BJ (cell line): ENCODE measurements at places on chromosomes 5 and 9.

DNA sequence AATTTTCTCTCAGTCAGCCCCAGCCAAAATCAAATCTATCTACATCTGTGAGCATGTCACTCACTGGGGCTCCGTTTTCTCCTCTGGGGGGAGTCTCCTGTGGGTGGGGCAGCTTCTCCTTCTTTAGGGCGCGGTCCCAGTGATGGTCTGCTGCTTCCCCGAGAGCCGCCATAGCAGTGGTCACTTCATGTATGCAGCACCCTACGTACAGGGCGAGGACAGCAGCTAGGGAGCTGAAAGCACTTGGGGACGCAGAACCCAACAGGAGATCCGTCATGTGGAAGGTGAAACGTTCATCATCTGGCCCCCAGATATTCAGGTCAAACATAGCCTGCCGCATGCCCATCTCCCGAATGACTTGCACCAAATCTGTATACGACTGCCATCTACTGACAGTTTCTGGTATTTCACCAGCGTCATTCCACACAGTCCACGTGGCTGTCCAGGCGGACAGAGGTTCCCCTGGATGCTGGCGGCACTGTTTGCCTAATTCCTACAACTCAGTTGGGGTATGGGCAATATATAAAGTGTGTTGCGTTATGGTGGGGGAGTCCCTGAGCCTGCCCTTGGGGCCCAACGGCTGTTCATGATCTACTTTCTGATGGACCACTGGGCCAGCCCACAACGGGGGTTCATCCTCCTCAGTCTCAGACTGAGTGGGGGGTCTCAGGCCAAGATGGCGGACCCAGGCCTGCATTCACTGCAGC, 795.0 kb downstream of the EFNA5 start:
- DNase-seq = no peak

DNA sequence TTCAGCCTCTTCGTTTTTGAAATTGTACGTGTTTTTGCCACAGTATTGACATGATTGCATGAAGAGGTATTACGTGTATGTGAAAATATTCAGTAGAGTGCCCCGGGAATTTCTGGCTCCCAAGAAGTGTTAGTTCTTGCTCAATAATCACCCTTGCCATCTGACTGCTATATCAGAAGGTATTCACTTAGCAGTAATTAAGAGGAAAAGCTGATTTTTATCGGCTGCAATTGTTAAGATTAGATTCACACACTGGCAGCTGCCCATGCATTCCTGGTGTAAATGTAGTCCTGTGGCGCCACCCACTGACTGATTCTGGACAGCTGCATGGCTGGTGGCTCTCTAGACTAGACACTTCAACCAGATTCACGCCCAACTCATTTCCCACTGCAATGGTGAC, 440.1 kb upstream of the ADAMTS16 start:
- DNase-seq = no peak

GRCh38 chr5:55160493-55161209, 680 bp downstream of the GPX8 start:
- DNase-seq = peak; percentile 83

GRCh38 chr9:31615966-31616365, 768.5 kb upstream of the ACO1 start:
- DNase-seq = no peak

- no peak for DNase-seq
Observed at GRCh38 chr5:138925090-138925635, 50.0 kb upstream of the LRRTM2 start.

GRCh38 chr5:33316773-33317172, 124.0 kb upstream of the TARS1 start:
- DNase-seq = no peak

- no peak for DNase-seq
Observed at GRCh38 chr9:117081641-117082317, 333.1 kb downstream of the ASTN2 start.

DNA sequence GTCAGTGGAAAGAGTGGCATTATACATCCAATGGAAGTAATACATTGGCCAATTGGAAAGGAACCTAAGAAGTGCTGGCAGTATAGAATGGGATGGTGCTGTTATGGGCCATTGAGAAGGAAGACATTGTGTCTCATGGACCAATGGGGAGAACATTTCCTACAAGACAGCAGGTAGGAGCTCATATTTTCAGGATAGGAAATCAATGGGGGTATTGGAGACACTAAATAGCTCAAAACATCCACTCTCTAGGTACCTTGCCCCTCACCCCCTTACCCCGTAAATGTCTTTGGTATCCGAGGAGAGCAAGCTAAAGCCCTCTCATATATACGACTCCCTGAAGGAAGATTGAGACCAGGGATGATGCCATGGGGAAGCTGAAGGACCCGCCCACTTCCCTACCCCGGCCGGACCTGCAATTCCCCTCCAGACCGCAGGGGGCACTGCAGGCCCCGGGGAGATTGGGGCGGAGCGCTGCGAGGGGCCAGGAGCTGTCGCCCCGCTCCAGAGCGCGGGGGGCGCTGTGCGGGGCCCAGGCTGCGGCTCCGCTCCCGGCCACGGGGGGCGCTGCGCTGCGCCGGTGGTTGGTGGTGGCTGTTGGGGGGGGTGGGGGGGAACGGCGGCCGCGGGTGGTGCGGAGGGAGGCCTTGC, at the start of gene KDM3B:
Gene KDM3B, plus strand, starts transcription at position 615 of the 651 bp plus-strand sequence. CDS start 111 bp downstream, outside the sequence.
- no peak for DNase-seq

DNA sequence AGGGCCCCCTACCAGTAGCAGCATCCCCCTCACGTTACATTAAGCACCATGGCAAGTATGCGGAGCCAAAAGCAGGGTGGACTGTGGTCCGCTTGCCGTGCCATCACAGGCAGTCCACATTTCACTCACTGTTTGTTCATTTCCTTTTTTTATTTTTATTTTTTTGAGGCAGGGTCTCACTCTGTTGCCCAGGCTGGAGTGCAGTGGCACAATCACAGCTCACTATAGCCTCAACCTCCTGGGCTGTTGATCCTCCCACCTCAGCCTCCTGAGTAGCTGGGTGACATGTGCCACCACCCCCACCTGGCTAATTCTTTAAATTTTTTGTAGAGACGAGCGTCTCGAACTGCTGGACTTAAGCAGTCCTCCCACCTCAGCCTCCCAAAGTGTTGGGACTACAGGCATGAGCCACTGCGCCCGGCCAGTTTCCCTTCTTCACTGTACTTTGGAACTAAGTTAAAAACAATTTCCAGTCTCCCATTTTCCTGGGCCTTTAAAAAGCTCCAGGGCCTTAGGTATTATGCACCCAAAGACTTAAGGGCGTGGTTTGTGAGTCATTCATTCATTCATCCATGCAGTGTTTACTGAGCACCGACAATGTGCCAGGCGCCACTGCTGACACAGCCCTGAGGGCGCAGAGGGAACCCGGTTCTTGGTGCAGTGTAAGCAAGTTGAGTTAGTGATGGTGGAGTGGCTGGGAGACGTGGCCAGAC, 19.9 kb downstream of the PRRX2 start:
- no peak for DNase-seq

DNA sequence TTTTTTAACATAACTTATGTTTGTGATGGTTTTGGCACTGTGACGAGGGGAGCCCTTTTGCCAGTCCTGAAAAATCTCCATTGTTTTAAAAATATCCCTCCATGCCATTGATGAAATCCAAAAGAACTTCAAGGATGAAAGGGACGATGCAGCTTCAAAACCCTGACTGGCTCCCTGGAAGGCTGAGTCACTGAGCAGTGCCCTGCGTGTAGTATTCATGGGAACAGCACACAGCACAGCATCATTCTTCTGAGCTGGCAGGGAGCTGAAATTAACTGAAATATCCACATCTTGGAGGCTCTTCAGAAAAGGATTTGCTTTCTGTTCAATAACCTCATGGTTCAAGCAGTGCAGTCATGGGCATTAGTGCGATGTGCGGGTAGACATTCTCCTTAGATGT, 29.7 kb downstream of the PDE4D start:
- DNase-seq = no peak

DNA sequence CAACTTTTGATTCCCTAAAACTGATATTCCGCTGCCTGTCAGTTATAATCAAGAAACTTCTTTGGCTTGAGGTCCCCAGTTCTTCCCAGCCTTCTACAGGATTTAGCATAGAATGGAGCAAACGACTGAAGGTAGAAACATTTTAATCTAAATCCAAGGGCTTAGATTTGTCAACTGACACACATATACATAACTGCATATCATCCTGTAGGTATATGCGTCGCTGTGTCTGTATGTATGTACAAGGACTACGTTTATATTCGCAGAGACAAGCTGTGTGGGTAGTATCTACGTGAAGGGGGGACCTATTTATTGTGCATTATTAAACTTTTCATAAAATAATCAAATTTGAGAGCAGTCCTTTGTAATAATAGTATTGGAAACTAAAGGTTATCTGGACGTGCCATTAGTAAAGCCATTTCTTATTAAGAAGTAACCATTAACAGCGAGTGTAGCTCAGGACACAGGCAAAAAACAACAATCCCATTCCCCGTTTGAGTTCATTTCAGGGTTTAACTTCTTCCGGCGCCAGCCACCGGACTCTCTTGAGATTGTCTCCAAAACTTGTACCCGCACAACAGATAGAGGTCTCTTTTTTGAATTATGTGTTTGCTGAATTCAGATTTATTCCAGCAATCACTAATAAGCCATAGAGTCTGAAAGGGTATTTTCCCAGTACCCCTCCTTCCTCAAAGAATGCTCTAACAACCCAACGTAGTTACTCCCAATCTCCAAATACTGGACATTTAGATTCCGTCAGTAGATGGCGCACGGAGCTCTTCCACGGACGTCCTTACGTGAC, 2.1 kb upstream of the MLLT3 start:
- DNase-seq = no peak

- DNase-seq = no peak
Observed at GRCh38 chr5:30736669-30737068, 456.8 kb upstream of the CDH6 start.

GRCh38 chr5:87121304-87122150, 146.2 kb upstream of the RASA1 start:
- DNase-seq = peak; percentile 62

DNA sequence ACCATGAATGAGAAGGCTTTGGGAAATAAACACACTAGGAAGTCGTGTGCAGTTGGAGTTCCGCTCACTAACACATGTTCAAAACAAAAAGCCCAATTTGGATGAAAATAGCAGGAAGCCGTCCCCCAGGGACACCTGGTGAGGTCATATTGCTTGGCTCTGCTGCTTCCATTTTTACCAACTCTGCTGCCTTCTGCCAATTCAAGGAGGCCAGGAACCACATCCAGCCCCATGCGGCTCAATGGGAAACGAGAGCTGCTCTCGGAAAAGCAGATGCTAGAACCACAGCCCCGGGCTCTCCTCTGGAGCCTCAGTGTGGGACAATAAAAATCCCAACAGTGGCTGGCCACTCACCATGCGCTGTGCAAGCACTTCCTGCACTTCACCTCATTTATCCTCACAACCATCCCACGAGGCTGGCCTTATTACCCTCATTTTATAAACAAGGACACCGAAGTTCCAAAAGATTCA, 13.4 kb downstream of the ADAM19 start:
- peak; percentile 48 for DNase-seq

DNA sequence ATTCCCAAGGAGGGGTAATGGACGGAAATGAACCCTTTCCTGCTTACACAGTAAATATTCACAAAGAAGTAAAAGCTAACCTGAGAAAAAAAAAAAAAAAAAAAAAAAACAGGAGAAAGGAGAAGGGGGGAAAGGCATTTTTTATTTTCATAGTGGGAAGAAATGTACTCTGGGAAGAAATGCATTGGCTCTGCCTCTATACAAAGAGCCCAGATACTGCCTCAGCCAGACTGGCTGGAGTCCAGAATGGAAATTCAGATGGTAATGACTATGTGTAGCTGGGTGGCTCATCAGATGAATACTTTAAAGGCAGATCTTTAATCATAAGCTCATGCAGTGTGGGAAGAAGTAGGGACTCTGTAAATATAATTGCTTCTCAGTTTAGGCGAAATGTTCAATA, 124.9 kb upstream of the ZNF608 start:
- no peak for DNase-seq

GRCh38 chr5:83467371-83468035, 4.0 kb upstream of the VCAN start:
- no peak for DNase-seq

GRCh38 chr9:99253772-99254431, 31.8 kb downstream of the SEC61B start:
- no peak for DNase-seq

GRCh38 chr5:78908173-78909061, 76.7 kb downstream of the ARSB start:
- DNase-seq = peak; percentile 33

DNA sequence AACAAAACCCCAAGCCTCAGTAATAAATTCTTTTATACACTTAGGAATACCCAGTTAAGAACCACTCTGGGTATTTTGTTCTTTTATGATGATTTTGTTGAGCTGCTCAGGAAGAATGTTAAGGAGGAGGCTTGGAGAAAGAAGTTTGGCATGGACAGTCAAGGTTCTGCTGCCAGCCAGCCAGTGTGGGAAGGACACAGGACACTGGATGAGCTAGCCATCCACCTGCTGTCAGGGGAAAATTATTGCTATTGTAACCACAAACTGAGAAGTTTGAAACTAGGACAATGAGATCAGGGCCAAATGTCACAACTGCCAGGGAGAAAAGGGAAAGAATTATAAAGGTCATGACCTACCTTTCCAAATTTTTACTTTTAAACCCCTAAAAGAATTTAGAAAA, 25.9 kb upstream of the ADAMTSL1 start:
- DNase-seq = no peak

- no peak for DNase-seq
Observed at GRCh38 chr5:130762031-130762430, 403.0 kb downstream of the HINT1 start.

DNA sequence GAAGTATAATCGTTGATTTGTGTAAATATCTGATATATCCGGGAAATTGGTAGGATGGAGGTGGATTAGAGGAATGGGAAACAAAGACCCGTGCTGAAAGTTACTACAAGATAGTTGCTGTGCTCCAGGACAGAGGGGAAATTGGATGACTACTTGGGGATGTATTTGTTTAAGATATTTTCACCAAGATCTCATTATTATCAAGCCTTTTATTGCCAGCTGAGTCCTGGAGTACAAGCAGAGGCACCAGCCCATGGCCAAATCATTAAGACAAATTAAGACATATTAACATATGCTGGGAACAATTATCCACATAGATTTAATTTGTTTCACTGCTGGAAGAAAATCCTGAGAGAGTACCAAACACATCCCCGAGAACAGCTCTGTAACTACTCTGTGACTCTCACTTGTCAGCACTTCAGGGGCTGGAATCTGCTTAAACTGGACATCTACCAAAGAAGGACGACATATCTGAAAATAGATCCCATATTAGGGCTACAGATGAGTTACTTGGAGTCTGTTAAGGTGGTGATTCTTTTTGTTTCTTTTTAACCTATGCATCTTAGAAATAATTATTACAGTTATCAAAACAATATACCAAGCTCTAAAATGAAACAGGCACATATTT, 68.2 kb downstream of the SLC1A1 start:
- no peak for DNase-seq

GRCh38 chr5:89281766-89282553, 399.0 kb upstream of the MEF2C start:
- DNase-seq = no peak

DNA sequence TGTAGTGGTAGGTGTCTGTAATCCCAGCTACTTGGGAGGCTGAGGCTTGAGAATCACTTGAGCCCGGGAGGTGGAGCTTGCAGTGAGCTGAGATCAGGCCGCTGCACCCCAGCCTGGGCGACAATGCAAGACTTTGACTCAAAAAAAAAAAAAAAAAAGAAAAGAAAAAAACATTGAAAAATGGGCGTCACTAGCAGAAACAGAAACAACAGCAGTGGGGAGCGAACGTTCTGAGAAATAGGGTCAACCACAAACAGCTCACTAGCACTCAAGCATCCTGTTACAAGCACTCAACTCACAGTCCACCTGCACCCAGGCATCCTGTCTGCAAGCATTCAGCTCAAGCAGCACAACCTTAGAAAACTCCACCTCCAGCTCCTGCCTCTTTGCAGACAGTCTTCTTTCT, 17.2 kb downstream of the TRIM14 start:
- no peak for DNase-seq
